ENCODE measurements at places on chromosomes 6 and 20.
A peak's percentile ranks its signal among the peaks of the same experiment; 100 is the strongest.

DNA sequence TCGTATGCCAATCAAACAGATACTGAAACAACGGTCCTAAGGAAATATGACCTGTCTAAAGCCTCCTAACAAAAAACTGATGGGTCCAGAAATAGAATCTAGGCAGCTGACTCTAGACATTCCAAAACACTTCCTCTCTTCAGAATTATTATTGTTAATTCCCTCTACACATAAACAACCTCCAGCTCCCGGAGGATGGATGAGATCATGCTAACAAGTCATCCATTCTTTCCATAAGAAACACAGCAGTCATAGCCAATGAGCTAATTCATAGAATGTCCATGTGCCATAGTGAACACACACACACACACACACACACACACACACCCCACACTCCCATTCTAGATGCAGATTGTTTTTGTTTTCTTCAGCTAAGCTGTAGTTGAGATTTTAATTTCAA, 44.3 kb downstream of the HDGFL1 start:
- no peak for DNase-seq

DNA sequence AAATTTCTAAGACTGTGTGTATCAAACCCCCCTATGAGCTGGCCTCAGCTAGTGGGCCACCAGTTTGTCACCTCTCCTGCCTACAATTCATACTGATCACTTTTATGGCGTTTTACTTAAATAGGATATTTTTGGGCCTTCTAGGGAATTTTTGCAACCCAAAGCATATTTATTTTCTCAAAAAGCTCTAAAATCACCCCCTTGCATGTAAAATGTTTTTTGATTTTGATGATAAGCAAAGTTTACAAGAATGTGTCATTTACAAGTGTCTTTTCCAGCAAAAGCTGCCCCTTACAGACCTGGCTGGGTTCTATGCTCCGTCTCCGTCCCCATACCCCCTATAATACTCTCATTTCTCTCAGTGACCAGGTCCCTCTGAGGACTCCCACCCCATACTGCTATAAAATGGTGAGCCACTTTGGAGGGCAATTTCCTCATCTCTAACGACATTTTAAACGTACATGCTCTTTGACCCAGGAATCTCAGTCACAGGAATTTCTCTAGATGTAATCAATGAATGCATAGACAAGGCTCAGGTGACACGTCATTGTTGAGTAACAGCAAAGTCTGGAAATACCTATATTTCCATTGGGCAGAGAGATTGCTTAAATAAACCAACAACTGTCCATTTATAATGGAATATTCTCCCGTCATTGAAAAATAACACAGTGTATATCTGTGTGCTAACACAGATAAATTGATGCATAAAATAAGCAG, 13.9 kb upstream of the OCSTAMP start:
- no peak for DNase-seq

DNA sequence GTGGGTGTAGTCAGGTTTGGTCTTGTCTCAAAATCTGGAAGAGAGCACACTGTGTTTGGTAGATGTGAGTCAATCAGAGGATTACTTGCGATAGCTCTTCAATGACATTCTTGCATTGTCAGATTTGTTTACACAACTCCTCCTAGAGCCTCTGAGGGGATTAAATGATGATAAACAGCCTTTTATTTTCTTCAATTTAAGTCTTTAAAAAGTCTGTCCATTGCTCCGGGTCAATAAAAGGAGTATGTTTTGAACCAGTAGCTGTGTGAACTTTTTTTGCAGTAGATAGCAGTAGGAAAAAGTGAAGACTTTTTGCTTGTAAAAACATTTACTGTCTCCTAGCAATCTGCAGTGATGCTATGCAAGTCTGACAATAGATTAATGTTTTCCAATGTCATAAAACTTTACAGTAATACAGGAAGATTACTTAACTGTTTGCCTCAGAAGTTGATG, 49.9 kb downstream of the GJA1 start:
- DNase-seq, result no peak

- peak; percentile 15 for DNase-seq
Measured at GRCh38 chr20:41329435-41330342, 10.9 kb upstream of the LPIN3 start.

DNA sequence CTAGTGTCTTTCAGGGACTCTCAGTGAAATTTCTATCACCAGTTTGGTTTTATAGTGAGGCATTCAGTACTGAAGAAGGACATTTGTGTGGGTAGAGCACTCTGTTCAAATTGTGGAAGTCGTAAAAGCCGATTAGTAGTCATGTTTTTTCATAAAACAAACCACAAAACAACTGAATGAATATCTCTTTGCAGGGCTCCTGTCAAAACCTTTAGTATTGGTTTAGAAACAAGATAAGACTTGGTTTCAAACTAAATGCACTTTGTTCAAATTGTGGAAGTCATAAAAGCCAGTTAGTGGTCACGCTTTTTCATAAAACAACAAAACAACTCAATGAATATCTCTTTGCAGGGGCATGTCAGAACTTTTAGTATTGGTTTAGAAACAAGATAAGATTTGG, 23.8 kb downstream of the ADGRF4 start:
- DNase-seq, result no peak

Measured in central memory CD4-positive, alpha-beta T cell (primary cell).